T-cell (primary cell): ENCODE measurements at places on chromosomes 13 and 19.

DNA sequence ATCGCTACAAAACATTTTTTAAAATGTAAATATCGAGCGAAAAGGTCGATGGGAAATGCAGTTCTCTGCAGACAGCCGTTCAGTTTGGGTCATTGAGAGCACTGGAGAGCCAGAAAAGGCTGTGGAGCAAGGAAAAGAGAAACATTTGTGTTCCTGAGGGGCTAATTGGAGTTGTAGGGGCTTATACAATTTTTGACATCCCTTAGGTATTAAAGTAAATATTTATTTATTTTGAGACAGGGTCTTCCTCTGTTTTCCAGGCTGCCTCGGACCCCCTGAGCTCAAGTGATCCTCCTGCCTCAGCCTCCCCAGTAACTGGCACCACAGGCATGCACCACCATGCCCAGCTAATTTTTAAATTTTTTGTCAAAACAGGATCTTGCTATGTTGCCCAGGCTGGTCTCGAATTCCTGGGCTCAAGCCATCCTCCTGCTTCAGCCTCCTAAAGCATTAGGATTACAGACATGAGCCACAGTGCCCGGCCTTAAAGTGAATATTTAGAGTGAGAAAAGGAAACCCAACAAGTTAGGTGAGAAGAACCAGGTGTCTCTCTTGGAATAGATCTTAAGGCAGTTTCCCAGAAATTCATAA is 825 bp upstream of the YIF1B start:
- no peak for DNase-seq

DNA sequence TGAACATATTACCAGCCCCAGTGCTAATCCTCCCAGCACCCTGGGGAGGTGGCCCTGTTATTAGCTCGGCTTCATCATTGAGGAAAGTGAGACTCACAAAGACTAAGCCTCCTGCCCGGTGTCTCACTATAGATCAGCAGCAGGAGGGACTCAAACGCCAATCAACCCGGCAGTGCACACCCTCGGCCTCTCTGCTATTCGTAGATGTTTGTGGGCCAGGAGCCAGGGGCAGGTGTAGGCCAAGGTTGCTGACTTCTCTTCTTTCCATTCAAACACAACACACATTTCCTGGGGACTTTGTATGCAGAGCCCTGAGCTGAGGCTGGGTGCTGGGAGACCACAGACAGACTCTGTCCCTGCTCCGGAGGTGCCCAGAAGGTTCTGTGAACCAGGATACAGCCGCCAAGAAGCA is 9.4 kb upstream of the SBK3 start:
- DNase-seq = no peak

GRCh38 chr13:35470671-35471661 is 5.5 kb downstream of the MAB21L1 start:
- no peak for DNase-seq

GRCh38 chr19:39506944-39507714 is 7.8 kb upstream of the SELENOV start:
- DNase-seq = peak; percentile 20

DNA sequence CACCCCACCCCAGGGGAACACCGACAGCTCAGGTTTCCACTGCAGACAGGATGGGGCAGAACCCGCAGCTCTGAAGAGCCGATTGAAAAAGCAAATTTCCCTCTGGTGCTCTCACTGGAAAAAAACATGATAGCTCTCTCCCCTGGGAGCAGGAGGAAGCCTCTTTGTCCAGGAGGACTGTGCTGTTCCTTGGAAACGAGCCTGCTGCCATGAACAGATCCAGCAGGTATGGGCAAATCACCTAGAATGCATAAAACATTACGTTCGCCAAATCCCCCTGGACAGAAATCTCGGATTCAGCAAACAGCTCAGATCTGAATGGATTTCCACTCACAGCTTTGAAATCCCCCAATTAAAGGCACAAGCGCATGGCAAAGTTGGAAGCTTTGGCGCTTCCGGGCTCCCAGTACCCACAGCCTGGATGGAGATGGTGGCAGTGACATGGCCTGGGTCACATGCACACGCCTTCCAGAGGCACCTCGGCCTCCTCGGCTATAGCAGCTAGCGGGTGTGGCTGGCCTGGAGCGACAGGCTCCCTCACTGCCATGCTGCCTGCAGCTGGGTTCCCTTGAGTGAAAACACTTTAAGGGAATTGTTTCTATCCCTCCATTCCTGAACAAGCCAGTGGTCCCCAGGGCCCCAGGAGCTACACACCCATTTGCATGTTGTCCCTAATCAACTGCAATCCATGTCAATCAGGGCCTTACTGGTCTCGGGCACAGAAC is 59.1 kb downstream of the CEBPG start:
- no peak for DNase-seq

DNA sequence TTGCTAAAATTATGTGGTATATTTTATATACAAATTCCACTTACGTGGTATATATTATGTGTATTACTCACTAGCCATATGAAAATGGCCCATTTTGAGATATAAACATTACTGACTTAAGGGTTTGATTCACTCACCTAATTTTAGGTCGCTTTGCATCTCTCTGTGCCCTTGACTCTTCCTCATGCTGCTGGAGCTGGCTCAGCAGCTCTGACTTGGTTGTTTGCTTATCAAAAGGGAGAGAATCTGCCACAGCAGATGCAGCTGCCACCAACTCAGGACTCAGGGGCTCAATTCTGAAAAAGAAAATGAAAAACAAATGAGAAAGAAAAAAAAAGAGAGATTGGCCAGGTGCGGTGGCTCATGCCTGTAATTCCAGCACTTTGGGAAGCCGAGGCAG is 12.2 kb downstream of the MRPS31 start:
- DNase-seq = no peak
